ENCODE measurements at places on chromosomes 4 and X. TPM values are rescaled to one million over a fixed set of nuclear protein-coding genes. Genes with fewer than 3 reads are reported as not detected.

DNA sequence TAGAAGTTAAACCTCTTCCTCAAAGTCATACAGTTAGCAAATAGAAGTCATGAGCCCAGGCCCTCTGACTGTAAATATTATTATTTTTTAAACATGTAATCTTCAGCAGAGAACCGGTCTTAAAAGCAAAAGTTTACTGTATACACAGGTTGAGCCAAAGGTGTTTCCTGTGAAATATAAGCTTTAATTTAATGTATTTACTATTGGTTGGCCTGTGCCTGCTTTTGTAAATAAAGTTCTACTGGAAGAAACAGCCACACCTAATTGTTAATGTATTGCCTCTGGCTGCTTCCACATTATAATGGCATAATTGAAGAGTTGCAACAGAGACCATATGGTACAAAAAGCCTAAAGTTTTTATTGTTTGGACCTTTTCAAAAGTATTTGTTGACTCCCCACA is 61.0 kb upstream of the PRDM8 start:
- no peak for DNase-seq

DNA sequence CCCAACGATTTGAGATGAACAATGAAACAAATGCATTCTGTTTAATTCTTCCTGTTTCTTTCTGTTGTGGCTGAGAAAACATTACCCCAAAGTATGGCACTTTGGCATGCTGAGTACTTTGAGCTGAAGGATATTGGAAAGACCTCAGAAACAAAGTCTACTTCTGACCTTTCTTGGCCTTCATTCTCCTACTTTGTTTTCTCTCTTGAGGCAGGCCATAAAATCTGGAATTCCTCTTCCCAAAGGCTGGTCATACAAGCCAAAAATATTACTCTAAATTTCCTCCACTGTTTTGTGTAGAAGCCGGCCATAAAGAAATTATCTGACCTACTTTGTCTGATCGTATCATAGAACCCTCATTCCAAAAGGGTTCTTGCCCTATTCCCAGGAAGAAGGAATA is 1048.2 kb downstream of the TECRL start:
- DNase-seq, result no peak

The BRS3 gene
- not detected for total RNA-seq

The AREG gene
- total RNA-seq, result 0.64 TPM

The GAGE10 gene
- not detected for total RNA-seq

- no peak for DNase-seq
Observed at GRCh38 chr4:66123190-66123589, 452.9 kb upstream of the EPHA5 start.

DNA sequence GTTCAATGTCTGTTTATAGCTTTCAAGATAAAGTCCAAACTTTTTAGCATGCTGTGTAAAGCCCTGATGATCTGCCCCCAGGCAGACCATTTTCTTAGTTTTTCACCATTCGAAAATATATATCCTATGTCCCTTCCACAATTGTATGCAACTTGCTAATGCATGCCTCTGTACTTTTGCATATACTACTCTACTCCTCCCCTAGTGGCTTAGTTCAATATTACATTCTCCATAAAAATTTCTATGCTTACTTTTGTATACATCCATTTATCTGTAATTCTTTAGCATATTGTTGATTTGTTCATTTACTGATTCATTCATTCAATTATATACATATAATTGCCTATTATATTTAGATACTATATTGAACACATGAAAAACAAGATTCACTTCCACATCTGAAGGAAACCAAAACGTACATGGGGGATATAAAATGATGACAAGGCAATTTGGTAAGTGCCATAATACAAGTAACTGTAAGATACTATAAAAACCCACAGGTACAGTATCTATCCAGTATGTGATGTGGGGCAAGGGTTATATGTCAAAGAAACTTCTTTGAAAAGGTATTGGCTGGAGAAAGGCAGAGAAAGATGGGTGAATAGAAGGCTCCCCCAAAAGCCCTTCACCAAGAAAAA is 902.5 kb downstream of the FAM133A start:
- DNase-seq, result no peak

DNA sequence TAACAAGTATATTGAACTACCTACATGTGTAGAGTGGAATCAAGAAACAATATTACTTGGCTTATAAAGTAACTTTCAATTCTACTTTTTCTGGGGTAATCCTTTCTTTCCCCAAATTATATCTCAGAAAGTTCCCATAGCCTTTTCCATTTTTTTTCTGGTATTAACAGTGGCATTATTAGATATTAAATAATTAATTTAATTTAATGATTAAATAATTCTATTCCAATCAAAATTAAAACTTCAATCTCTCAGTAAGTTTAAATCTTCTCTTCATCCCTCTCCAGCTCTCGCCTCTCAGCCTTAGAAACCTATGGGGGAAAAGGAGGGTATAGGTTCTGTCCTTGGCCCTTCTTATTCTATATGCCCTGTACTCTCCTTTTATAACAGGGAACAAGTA is 262.4 kb downstream of the INPP4B start:
- DNase-seq, result no peak

The ATP10D gene
- 41.6 TPM for total RNA-seq

GRCh38 chr4:15809466-15809865 is 31.3 kb downstream of the CD38 start:
- DNase-seq, result no peak

DNA sequence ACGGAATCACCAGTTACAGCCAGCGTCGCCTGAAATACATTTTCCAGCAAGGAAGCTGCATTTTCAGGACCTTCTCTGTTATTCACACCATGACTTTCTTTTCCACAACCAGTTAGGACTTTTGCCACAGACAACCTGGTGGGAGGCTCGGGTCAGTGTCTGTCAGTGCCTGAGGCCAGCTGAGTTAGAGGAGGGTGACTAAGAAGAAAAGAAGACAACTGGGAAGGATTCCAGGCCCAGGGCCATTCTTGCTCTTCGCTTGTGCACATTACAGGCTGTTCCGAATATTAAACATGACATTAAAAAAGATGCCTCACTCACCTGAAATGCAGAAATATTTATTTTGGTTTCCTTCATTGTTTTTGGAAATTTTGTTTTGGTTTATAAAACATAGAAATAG is 21.4 kb upstream of the CENPU start:
- DNase-seq, result no peak

GRCh38 chr4:152304220-152304619 is 231.7 kb downstream of the FBXW7 start:
- no peak for DNase-seq

DNA sequence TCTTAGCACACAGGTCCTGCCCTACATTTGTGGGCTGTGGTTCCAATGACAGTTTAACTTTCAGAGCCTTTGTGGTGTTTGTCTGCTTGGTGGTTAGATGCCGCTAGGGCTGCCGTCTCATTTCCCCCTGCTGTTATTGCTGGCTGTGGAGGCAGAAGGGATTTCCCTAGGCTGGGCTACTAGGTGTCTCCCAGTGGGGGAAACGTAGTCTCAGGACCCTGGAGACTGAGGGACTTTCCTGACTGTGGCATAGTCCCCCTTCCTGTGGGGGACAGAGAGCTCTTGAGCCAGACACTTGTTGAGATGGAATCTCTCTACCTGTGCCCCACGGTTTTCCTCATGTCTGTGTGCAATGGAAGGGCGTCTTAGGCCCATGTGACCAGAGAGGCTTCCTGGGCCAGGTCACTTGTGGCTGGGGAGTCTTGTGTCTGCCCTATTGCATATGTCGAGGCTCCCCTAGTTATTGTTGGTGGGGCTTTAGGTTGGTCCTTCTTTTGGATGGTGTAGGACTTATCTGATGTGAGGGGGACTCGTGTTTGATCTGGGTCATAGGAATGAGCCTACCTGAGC is 68.2 kb downstream of the ARHGAP10 start:
- no peak for DNase-seq

GRCh38 chr4:66681962-66682361 is 863.3 kb downstream of the CENPC start:
- no peak for DNase-seq

The GLUD2 gene
- total RNA-seq, result 0.31 TPM

The NSG1 gene
- total RNA-seq, result not detected

The VCX2 gene
- not detected for total RNA-seq

The NAA15 gene
- 36.8 TPM for total RNA-seq

- no peak for DNase-seq
Observed at GRCh38 chr4:139493176-139493575, 39.3 kb downstream of the RAB33B start.

The ZCCHC18 gene
- total RNA-seq, result 5.2 TPM

- no peak for DNase-seq
Observed at GRCh38 chrX:68183612-68184214, 249.6 kb downstream of the OPHN1 start.

- no peak for DNase-seq
Observed at GRCh38 chr4:164997941-164998340, 20.5 kb upstream of the TRIM61 start.

- no peak for DNase-seq
Observed at GRCh38 chrX:118795528-118796280, 27.9 kb upstream of the ZCCHC12 start.

The NXF3 gene
- not detected for total RNA-seq

GRCh38 chr4:36358173-36358572 is 76.8 kb downstream of the DTHD1 start:
- no peak for DNase-seq

DNA sequence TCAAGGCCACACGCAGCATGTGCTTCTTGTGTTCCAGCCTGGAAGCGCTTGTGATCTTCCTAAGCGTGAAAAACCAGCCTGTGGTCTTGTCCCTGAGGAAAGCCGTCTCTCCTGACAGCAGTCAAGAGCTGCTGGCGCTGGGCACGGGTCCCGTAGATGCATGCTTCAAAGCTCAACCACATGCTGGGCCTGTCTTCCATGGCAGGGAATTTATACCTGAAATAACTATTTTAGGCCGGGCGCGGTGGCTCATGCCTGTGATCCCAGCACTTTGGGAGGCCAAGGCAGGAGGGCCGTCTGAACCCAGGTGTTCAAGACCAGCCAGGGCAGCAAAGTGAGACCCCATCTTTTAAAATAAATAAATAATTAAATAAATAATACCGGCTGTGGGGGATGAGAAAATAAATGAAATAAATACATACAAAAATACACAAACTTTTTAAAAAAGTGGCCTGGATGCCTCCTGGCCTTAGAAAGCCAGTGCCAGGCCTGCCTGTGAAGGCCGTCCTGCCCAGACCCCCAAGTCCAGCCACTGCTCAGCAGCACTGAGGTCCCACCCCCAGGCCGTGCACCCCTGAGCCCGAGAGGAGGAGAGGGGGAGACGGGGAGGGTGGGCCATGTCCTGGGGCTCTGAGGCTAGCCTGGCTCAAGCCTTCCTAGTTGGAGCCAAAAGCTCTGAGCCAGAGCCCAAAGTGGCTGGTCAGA is 10.4 kb downstream of the LRPAP1 start:
- DNase-seq, result no peak

GRCh38 chr4:181579486-181579885 is 663.7 kb upstream of the TENM3 start:
- no peak for DNase-seq

DNA sequence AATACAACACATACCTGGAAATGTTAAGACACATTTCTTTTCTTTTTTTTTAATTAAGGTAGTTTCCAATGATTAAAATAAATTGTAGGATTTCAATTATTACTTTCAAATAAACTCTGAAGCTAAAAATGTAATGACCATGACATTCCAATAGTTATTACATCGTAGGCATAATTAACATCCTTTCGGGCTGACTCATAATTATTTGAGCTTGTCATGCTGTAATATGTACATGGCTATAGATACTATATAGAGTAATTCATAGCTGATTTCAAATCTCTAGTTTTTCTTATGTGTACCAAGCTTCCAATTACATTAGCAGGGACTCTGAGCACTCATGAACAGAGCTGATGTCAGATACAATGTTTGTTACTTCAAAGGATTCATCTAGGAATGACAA is 125.7 kb upstream of the GABRG1 start:
- no peak for DNase-seq

DNA sequence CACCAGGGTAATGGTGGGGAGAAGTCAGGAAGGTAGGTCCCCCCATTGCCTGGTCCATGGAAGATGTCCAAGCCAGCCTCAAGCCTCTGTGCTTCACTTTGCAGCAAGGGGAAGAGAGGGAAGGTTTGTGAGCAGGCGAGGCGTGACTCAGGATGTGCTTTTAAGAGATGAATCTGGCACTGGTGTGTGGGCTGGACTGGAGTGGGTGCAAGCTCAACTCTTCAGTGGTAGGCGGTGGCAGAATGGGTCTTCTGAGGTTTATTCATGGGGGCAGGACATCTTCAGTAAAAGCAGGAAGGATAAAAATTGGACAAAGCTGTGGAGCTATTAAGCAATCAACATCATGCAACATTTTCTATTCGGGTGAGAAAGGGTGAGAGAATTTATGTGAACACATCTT is 19.4 kb downstream of the GPM6B start:
- DNase-seq, result no peak

- no peak for DNase-seq
Observed at GRCh38 chr4:15875663-15876460, 62.7 kb downstream of the FGFBP1 start.

DNA sequence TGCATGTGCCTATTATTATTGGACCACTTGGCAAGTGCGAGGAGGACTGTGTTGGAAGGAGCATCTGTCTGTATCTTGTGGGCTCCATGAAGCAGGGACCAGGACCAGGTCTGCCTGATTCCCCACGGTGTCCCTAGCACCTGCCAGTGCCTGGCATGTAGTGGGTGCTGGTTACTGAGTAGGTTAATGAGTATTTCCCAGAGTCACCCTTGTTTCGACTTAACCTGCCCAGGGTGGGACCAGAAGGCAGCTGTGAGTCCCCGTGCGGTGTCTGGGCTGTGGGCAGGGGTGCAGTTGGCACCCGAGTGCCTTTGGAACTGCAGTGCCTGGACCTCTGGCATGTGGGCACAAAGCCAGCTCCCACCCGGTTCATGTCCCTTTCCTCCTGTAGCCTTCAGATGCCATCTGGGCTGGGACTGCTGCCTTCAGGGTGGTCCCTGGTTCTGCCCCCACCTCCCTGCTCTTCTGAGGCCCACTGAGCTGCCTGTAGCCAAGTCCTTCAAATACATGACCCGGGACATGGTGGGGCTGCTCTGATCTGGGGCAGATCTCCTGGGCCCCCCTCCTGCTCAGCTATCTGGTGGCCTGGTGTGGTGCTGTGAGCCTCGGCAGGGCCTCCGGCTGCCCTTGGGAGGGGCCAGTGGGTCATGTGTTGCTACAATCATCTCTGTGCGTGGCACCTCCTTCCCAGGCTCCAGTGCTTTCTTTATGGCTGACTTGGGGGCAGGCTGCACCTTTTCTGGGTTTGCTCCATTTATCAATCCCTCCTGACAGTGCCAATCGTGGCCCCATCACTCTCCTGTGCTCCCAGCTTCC is 53.0 kb upstream of the SORCS2 start:
- no peak for DNase-seq

DNA sequence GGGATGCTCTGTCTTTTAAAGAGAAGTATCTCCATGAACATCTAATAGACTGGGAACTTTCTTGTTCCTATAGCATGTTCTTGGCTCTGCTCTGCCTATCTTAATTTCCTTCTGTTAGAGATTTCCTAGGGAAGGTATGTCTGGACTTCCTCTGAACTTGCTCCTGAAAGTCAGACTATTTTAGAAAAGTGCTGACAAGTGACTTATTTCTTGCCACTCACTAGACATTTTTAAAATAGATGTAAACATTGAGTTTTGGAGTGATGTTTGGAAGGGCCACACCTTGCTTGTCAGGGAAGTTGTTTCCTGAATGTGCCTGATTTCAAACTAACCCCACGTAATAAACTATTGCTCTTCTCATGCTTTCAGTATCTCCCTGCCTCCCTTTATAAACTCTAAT is 62.4 kb upstream of the ATP8A1 start:
- no peak for DNase-seq

GRCh38 chr4:968621-969394 is 4.6 kb downstream of the DGKQ start:
- no peak for DNase-seq

GRCh38 chr4:7024336-7024890 is 18.8 kb upstream of the TADA2B start:
- no peak for DNase-seq

The GPR82 gene
- total RNA-seq, result not detected
